D721Med (cell line): ENCODE measurements at places on chromosomes 3 and 15.

DNA sequence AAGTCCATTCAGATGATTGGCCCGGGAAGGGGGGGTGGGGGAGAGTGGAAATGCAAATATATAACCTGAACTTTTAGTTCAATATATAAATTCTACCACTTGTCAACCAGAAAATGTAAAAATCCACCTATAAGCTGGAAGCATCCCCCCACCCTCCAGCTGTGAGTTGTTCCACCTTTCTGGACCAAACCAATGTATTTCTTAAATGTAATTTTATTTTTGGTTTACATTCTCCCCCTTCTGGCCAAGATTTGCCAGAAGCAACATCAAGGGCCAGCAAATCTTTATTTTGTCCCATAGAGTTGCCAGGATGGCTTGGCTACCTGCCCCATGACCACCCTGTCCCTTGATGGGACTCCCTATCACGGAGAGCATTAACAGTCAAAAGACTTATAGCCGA is 545.7 kb downstream of the TBL1XR1 start:
- no peak for DNase-seq

- no peak for DNase-seq
Measured at GRCh38 chr3:197528190-197528589, 27.6 kb downstream of the BDH1 start.

- DNase-seq, result no peak
Measured at GRCh38 chr15:73585871-73586654, 47.1 kb downstream of the NPTN start.

DNA sequence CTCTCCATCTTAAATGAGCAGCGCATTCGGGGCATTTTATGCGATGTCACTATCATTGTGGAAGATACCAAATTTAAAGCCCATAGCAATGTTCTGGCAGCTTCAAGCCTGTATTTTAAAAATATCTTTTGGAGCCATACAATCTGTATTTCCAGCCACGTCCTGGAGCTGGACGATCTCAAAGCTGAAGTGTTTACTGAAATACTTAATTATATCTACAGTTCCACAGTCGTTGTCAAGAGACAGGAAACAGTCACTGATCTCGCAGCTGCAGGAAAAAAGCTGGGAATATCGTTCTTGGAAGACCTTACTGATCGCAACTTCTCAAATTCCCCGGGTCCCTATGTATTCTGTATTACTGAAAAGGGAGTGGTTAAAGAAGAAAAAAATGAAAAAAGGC is 44.4 kb upstream of the RASA2 start:
- DNase-seq, result no peak

DNA sequence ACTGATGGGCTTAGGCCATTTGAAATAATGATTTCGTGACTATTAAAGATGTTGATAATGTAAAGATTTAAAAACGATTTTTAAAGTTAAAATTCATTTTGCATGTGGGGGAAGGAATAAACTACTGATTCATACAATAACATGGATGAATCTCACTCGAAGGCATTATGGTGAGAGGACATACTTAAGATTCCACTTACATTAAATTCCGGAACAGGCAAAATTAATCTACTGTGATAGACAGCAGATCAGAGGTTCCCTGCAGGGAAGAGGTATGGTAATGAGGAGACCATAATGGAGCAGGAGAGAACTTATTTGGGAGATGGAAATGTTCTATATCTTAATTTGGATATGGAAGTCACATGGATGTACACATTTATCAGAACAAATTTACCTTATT is 28.4 kb upstream of the RAB6B start:
- no peak for DNase-seq

GRCh38 chr15:55422089-55422488 is 13.8 kb downstream of the PIERCE2 start:
- no peak for DNase-seq

DNA sequence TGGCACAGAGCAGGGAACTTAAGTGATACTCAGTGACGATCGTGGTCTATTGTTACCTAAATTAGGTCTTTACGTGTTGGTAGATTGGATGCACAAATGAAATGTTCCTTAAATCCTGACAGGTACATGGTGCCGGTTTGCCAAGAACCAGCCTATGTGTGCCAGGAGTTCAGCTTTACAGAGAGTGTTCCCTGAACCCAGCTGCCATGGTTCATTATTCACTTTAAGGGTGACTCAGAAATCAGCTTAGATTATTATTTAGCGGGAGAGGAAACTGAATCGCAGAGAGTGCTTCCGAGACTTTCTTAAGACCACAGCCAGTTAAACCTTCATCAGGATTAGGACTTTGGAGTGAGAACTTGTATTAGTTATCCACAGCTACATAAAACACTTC is 21.5 kb downstream of the FAM43A start:
- DNase-seq, result no peak
